GM23338 (cell line): ENCODE measurements at places on chromosomes 6 and 20. TPM values are rescaled to one million over a fixed set of nuclear protein-coding genes. Genes with fewer than 3 reads are reported as not detected.
A peak's percentile ranks its signal among the peaks of the same experiment; 100 is the strongest.

GRCh38 chr6:158903801-158904200 is 84.6 kb upstream of the EZR start:
- DNase-seq: no peak
- no peak overlapping the region for H3K27ac ChIP-seq
- H3K36me3 ChIP-seq: peaks cover 4% of the 10 kb centered on the region
- H3K4me1 ChIP-seq: peaks cover 7% of the 10 kb centered on the region; the same call in 1 of the 2 replicates
- no peak overlapping the region for H3K4me3 ChIP-seq

DNA sequence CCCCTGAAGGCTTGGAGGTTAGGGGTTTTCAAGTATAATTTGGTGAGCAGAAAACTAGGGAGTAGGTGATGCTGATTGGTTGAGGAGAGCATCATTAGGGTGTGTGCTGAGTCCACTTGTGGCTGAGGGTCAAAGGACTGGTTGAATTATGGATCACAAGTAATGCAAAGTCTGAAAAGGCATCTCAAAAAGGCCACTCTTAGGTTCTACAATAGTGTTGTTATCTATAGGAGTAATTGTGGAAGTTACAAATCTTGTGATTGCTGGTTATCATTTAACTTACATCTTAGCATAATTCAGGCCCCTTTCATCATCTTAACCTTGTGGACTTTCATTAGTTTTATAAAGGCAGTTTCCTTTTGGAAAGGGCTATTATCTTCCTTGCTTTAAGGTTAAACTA is 60.8 kb downstream of the UBR2 start:
- H3K36me3 ChIP-seq: 0 out of 2 replicates have a peak, but pooled peaks cover 3% of the 10 kb centered on the region
- H3K4me1 ChIP-seq: no peaks in the 10 kb centered on the region
- H3K27ac ChIP-seq: no peak overlapping the region
- DNase-seq: no peak

GRCh38 chr20:58763076-58763475 is 70.5 kb downstream of the NPEPL1 start:
- H3K27ac ChIP-seq: no peak overlapping the region
- no peak for DNase-seq
- H3K36me3 ChIP-seq: 0 out of 2 replicates have a peak, but pooled peaks cover 3% of the 10 kb centered on the region
- H3K4me1 ChIP-seq: no peaks in the 10 kb centered on the region

DNA sequence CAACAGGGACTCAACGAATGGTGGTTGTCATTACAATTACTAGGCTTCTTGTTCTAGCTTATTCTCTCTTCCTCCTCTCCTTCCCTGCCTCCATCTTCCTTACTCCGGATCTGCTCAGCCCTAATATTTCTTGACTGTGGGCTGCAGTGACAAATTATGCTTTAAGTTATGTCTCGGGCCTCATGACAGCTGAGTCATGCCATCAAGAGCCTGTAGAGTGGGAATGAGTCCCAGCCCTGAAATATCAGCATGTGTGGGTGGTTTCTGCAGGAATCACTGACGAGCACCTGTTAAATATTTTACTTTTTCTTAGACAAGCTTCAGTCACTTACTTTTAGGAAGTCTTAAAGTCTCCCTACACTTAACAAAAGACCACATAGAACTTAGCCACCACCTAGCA is 83.1 kb upstream of the CBLN4 start:
- no peaks in the 10 kb centered on the region for H3K27me3 ChIP-seq
- no peak for DNase-seq
- no peak overlapping the region for H3K27ac ChIP-seq
- peaks cover 15% of the 10 kb centered on the region for H3K36me3 ChIP-seq
- H3K4me3 ChIP-seq: no peak overlapping the region

GRCh38 chr20:44981736-44982406 is 15.6 kb downstream of the STK4 start:
- no peaks in the 10 kb centered on the region for H3K27me3 ChIP-seq
- H3K36me3 ChIP-seq: peaks cover 17% of the 10 kb centered on the region; the same call in 1 of the 2 replicates
- no peak overlapping the region for H3K4me3 ChIP-seq
- no peak overlapping the region for H3K27ac ChIP-seq
- DNase-seq: no peak

- peaks cover 8% of the 10 kb centered on the region for H3K4me1 ChIP-seq
- no peak for DNase-seq
- no peak overlapping the region for H3K27ac ChIP-seq
Measured at GRCh38 chr20:46981184-46981583, 86.5 kb downstream of the EYA2 start.

GRCh38 chr6:107115695-107116327 is 496 bp upstream of the BEND3 start:
- DNase-seq: peak; percentile 81
- H3K4me1 ChIP-seq: peaks cover 25% of the 10 kb centered on the region
- peak overlapping the region; percentile 99 for H3K27ac ChIP-seq
- no peaks in the 10 kb centered on the region for H3K36me3 ChIP-seq
- H3K27me3 ChIP-seq: no peaks in the 10 kb centered on the region
- H3K4me3 ChIP-seq: peak overlapping the region; percentile 57

DNA sequence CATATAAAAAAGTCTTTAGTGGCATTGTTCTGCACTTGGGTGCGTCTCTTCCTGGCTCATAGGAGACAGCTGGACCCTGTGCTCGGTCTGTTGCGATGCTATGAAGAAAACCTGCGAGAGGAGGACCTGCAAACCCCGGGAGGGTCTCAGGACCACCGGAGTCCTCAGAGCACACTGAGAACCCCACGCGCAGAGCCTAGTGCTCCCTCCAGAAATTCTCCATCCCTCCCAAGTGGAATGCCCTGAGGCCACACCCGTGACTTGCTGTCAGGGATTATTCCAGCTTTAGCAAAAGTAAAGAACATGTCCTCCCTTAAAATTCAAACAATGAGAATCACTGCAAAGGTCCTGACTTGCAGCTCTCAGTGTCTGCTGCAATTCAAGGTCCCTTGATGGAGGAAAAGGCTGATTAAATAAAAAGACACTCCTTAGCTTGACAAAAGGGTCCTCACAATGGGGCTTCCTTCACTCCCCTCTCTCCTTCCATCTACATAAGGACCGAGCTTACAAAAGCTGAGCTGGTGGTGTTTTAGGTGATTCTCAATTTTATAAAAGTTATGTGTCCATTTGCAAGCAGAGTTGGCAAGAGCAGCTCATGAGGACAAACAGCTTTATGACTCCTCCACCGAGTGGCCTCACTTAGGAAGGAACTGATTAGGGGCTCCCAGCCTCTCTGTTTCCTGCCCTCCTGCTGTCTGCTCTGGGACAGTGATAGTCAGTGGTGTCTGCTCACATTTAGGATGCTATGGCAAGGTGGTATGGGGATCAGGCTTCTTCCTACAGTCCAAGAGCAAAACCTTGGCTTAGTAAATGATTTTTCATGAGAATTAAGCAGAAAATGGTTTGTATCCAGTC is 97.0 kb downstream of the RAMACL start:
- H3K27ac ChIP-seq: peak overlapping the region; percentile 57
- peak; percentile 27 for DNase-seq

- peaks cover 38% of the 10 kb centered on the region for H3K4me1 ChIP-seq
- peak overlapping the region; percentile 34 for H3K4me3 ChIP-seq
- peak; percentile 76 for DNase-seq
- H3K36me3 ChIP-seq: no peaks in the 10 kb centered on the region
Measured at GRCh38 chr6:52076791-52077179, 10.6 kb downstream of the PKHD1 start.

- no peak overlapping the region for H3K4me3 ChIP-seq
- H3K4me1 ChIP-seq: peaks cover 8% of the 10 kb centered on the region; the same call in 1 of the 2 replicates
- no peaks in the 10 kb centered on the region for H3K36me3 ChIP-seq
- H3K27ac ChIP-seq: no peak overlapping the region
- no peak for DNase-seq
- no peaks in the 10 kb centered on the region for H3K27me3 ChIP-seq
Measured at GRCh38 chr6:127854009-127854408, 46.8 kb downstream of the THEMIS start.

DNA sequence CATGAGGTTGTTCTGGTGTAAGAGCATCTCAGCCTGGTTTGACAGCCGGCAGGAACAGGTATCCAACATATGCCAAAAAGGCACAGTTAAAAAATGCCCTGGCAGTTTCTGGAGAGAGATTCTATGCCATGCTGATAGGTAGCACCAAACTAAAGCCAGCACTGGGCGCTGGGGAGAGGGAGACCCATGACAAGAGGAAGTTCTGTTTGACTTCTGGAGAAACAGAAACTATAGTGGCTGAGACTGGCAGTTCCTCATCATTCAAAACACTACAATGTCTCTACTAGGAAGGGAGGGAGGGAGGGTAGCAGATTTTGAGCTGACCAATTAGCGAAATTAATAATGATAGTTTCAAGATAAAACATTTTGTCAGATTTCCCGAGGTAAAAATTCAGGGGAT is 174.1 kb downstream of the ADAT2 start:
- H3K4me3 ChIP-seq: no peak overlapping the region
- H3K27ac ChIP-seq: no peak overlapping the region
- H3K4me1 ChIP-seq: no peaks in the 10 kb centered on the region
- no peak for DNase-seq
- no peaks in the 10 kb centered on the region for H3K27me3 ChIP-seq
- H3K36me3 ChIP-seq: no peaks in the 10 kb centered on the region

DNA sequence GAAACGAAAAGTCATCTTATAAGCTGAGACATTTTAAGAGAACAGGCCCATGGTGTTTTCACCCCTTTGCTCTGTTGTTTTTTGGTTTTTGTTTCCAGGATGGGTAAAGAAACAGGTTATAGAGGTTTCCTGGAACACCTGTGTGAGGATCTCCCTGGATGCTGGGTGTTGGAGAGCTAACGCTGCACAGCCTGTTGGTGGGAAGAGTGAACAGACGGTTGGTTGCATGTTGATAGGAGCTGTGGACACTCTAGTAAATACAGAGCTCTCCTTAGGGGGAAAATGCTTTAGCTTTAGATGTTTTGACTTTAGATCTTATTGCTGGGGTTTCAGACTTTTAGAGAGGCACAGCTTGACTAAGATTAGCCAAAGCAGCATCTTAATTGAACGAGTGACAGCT is 235.2 kb downstream of the SOX4 start:
- H3K4me1 ChIP-seq: peaks cover 68% of the 10 kb centered on the region
- H3K27me3 ChIP-seq: no peaks in the 10 kb centered on the region
- peak overlapping the region; percentile 18 for H3K27ac ChIP-seq
- DNase-seq: no peak
- no peaks in the 10 kb centered on the region for H3K36me3 ChIP-seq

DNA sequence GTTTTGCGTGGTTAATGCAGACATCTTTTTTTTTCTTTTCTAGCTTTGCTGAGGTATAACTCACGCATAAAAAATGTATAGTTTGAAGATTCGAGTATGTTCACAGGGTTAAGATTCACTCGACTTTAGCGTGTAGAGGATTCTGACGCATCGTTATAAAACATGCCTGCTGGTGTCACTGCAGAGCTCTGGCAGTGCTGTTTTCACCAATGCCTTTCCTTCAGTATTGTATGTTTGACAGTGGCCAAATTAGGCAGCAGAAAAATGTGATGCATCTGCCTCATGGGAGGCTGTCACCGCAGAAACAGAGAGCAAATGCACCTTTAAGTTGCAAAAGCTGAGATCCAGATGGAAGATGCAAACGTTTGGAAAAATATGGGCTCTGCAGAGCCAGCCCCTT is 18.0 kb upstream of the SIRPB2 start:
- DNase-seq: peak; percentile 45
- no peak overlapping the region for H3K4me3 ChIP-seq
- no peak overlapping the region for H3K27ac ChIP-seq
- H3K36me3 ChIP-seq: no peaks in the 10 kb centered on the region

Gene HLA-DQB1
- 4.6 and 5.7 TPM in 2 replicates for total RNA-seq

Gene SPINT3
- total RNA-seq: not detected in 2 replicates
